ENCODE measurements at places on chromosomes 2 and 18.

DNA sequence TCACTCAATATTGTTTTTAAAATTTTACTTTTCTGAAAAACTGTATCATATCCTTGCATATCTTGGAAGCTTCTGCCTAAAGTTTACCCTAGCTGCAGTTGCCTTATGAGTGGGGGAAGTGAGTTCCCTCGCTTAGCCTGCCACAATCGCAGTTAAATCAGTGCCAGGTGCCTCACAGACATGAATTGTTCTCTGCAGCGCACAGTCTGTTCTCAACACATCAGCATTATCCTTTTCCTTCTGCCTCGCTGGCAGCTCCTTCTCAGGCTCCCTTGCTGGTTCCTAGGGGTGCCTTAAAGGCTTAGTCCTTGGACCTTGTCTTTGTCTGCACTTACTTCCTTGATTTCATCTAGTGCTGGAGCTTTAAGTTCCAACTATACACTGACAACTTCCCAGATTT, 132.8 kb downstream of the TTC27 start:
- no peak for DNase-seq

DNA sequence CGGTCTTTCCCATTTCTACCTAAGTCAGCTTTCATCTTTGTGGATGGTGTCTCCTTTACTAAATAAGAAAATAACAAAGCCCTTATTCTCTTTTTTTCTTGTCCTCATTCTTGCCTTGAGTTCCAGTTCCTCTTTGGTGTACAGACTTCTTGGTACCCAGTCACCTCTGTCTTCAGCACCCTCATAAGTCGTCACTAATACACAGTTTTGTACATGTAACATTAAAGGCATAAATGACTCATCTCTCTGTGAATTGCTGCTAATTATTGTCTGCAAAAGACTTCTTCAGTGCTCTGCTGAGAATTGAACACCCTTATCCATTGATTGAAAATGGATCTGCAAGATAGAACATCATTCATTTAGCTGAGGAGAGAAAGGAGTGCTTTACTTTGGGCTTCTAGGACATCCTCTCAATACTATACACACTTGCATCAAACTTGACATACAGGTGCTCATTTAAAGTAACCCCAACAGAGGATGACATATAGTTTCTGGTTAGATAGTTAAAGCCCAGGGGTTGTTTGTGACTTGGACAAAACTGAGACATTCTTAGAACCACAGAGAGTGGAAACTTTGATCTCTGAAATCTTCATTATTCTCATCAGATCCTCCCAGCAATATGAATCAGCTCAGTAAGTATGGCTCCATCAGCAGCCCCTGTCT, 97.0 kb downstream of the XRCC5 start:
- no peak for DNase-seq

GRCh38 chr2:218897394-218898108, 16.9 kb downstream of the WNT10A start:
- peak; percentile 44 for DNase-seq

DNA sequence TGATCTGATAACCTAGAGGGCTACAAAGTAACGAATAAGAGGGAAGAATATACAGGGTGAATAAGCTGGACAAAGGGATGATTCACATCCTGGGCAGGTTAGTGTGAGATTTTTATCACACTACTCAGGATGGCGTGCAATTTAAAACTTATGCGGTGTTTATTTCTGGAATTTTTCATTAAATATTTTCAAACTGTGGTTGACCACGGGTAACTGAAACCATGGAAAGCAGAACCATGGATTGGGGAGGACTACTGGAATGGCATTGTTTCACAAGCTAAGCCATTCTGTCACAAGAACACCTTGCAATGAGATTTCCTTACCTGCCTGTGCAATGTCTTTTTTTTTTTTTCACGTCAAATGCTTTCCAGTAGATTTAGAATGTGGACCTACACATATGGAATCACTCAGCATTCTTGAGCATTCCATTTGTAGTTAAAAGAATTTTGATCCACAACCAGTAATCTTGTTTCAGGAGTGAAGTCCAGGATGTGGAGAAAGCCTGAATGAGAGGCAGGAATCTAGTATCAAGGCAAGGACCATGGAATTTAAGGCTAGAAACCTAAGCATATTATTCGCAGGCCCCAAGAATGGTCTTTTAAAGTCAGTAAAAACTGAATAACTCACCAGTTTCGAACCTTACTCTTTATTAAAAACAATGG, 8.0 kb upstream of the CDK15 start:
- no peak for DNase-seq

- DNase-seq = no peak
These were observed 696.1 kb downstream of the METTL4 start for GRCh38 chr18:1875219-1875618.

- peak; percentile 65 for DNase-seq
These were observed 135.8 kb downstream of the HDAC4 start for GRCh38 chr2:239264838-239265651.

DNA sequence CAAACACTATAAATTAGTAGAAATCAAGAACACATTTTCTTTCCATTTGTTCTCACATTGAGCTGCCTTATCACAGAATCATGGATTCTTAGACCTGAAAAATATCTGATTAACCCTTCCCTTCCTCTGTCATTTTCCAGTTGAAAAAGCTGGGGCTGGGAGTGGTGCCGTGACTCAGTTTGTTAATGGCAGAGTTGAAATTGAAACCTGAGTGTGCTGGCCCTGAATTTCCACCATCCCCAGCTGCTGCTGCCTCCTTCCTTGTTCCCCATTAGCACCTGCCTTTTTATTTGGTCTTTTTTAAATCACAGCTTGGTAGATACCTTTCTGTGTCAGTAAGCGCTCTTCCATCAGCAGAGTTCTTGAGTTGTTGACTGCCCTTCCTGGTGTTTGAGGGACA, 10.6 kb downstream of the FARP2 start:
- DNase-seq = no peak

DNA sequence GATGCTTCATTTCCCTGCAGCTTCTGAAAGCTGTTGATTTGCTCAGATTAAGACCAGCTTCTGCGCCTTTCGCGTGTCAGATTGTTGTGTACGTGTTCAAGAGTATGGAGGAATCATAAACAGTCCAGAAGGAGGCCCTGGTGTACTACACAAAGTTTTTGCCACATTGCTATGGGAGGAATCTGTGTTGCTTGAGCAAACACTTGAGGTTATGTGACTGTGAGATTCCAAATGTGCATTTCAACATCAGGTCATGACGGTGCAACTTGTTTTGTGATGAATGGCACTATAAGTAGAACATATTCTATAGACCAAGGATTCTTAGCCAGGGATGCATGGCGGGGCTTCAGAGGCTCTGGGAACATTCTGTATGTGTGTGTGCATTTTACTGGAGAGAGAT, 35.0 kb downstream of the SRSF7 start:
- no peak for DNase-seq

DNA sequence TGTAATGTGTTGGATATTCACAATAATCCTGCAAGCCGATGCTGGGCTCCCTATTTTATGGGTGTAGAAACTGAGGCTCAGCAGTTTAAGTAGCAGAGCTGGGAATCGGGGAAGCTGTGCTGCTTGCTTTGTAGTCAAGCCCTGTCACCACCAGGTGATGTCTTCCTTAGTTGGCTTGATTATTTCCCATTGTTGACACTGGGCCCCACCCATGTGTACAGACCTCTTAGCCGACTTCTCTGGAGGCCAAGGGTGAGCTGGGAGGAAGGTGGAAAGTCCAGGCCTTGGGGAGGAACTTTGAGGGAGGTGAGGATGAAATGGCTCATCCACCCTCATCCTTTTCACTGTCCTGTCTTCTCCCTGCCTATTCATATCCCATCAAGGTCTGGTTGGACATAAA, 60.0 kb downstream of the CAPN13 start:
- DNase-seq = no peak

DNA sequence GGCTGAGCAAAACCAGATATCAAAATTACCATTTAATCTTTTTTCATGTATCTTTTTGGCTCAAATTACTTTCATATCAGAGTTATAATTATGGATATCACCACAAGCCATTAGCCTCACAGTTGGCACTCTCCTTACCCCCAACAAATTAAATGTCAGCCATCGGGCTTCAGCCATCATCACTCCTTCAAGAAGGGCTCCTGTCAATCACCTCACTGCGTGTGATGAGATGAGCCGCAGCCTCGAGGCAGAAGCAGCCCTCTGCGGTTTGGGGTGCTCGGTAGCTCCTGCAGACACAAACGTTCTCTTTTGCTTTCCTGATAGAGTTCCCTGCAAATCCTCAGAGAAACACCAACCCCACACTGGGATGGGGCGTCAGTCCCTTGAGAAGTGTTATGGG, 94.1 kb downstream of the DNER start:
- DNase-seq = no peak

DNA sequence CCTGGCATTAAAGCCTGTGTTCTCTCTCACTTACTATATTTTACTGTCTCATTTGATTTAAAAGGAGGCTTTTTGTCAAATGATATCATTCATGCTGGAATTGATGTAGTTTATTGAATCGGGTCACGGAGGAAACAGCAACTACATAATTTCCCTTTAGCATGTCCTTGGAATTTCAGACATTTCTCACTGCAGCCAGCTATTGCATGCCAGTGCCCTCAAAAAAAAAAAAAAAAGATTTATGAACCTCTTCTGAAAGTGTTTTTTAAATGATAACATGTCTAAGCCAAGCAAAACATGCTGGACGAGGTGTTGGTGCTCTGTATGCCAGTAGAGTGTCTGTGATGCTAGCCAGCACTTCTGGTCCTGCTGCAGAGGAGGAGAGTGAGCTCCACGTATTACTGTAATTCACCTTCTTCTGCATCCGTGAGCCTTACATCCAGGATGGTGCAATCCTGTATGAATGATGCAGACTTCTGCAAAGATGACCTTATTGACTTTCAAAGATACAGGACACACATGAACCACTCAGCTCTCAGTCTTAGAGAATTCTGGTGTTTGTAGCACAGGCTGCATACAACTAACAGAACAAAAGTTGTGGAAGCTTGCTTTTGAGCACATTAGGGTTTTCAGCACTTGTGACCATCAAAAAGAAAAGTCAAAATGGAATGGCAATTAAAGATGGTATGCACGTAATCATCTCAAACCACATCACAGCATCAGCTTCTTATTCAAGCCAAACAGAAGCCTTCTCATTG, 31.1 kb downstream of the UGP2 start:
- no peak for DNase-seq

GRCh38 chr2:102765061-102765460, 3.2 kb downstream of the TMEM182 start:
- no peak for DNase-seq

- no peak for DNase-seq
These were observed 72.4 kb downstream of the EML4 start for GRCh38 chr2:42241517-42241916.

- DNase-seq = no peak
These were observed 57.9 kb downstream of the FAM171B start for GRCh38 chr2:186751790-186752189.

DNA sequence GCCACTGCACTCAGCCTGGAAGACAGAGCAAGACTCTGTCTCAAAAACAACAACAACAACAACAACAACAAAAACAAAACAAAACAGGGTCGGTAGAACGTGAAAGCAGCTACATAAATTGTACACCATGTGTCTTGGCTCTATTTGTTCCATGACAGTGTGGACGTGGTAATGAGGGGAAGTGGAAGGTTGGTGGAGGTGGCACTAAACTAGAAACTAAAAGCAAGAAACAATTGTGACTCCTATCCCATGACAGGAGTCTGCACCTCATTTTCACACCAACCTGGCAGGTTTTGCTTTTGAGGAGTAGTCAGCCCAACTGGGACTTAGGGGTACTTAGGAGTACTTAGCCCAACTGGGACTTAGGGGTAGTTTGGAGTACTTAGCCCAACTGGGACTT, 62.5 kb upstream of the MRPS9 start:
- DNase-seq = no peak

GRCh38 chr2:66273933-66274490, 160.9 kb upstream of the MEIS1 start:
- no peak for DNase-seq

- DNase-seq = no peak
These were observed 12.3 kb downstream of the TMEM237 start for GRCh38 chr2:201631041-201631440.

DNA sequence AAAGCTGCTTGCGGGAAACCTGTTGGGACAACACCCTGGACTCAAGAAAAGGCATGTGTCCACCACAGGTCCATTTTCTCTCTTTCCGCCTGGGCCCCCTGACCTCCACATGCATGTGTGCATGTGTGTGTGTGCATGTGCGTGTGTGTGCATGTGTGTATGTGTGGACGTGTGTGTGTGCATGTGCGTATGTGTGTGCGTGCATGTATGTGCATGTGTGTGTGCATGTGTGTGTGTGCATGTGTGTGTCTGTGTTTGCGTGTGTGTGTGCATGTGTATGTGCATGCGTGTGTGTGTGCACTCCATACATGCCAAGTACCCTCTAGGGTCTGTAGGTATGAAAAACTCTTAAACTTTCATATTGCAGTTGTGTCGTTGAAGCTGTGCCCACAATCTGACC, 16.3 kb downstream of the CAPN14 start:
- DNase-seq = no peak

- DNase-seq = no peak
These were observed 11.1 kb downstream of the RHOB start for GRCh38 chr2:20457661-20458630.

- no peak for DNase-seq
These were observed 27.5 kb downstream of the CNRIP1 start for GRCh38 chr2:68292108-68292710.

- DNase-seq = no peak
These were observed 43.2 kb upstream of the SOS1 start for GRCh38 chr2:39164089-39164488.

GRCh38 chr2:219388907-219389156, 1.1 kb upstream of the DNPEP start:
- no peak for DNase-seq

DNA sequence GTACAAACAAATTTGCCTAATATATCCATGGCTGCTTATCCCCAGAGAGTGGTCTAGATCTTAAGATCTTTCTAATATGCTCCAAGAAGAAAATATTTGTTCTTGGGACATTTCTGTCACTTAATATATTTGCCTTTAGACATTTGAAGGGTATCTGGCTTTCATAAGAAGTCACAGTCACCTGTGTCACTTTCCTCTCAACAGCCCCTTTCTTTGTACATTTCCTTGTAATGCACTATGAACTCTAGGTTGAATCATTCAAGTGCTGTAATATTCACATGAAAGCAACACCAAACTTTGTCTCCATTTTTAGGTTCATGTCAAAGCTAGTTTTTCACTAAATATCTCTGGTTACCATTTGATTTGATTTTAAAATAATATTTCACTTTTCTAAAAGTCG, 41.4 kb upstream of the NABP1 start:
- no peak for DNase-seq

DNA sequence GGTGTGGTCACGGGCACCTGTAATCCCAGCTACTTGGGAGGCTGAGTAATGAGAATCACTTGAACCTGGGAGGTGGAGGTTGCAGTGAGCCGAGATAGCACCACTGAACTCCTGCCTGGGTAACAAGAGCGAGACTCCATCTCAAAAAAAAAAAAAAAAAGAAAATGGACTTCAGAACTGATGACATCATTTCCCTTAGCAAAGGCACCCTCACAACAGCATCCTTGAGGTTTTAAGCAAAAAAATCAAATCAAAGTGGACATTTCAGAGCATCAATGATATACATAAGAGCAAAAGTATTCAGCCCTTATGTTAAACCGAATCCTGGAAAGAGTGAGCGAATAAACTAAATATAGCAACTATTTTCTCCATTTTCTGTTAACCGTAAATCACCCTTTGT, 45.3 kb downstream of the EPB41L3 start:
- DNase-seq = no peak
